Activated T-helper 1 cell treated with anti-CD3 and anti-CD28 coated beads, Interleukin-12 subunit alpha, Interleukin-12 subunit beta, Interleukin-2, Interleukin-4 antibody, amounts not matched to agents 30 ng/mL and 10 ng/mL and 1 ng/mL, durations not matched to agents 14 hours and 24 hours and 36 hours (primary cell): ENCODE measurements at places on chromosomes 2 and 18. TPM values are rescaled to one million over a fixed set of nuclear protein-coding genes. Genes with fewer than 3 reads are reported as not detected.

DNA sequence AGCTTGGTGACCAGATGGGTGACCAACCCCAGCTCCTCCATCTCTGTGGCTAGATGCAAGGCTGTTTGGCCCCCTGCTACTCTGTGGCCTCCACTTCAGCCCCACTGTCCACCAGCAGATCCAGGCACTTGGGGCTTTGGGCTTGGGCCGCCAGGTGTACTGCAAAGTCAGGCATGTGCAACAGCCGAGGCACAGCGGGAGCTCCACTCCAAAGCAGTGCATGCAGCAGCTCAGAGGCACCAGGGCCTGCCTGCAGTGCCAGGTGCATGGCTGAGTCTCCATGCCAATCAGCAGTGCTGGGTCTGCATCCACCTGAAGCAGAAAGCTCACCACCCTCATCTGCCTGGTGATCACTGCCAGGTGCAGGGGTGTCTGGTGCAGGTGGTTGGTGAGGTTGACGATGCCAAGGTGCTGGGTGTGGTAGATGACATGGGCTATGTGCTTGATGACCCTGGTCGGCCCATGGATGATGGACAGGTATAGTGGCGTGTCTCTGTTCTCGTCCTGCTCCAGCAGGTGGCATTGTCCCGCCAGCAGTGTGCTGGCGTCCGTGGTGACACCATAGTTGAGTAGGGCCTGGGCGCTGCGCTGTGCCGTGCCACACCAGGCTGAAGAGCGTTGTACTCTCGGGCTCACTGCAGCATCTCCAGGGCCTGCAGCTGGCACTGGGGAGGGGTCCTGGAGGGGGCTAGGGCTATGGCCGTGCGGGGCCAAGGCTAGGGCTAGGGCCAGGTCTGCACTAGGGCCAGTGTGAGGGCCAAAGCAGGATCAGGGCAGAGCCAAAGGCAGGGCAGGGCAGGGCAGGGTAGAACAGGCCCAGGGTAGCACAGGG is 1.0 kb upstream of the ANKRD62 start:
- DNase-seq = no peak

DNA sequence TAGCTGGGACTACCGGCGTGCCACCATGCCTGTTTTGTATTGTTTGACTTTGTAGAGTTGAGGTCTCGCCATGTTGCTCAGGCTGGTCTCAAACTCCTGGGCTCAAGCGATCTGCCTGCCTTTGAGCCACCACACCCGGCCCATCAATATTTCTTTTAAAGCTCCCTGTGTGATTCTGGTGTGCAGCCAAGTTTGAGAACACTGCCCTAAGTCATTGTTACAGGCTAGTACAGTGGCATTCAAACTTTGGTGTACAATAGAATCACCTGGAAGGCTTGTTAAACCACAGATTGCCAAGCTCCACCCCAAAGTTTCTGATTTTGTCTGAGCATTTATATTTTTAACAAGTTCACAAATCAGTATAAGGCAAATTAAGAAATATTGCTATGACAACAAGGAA is 99.9 kb downstream of the RBBP8 start:
- no peak for DNase-seq

- no peak for DNase-seq
Observed at GRCh38 chr2:2757764-2758163, 426.7 kb upstream of the MYT1L start.

- DNase-seq = no peak
Observed at GRCh38 chr2:651951-652373, 25.2 kb downstream of the TMEM18 start.

- no peak for DNase-seq
Observed at GRCh38 chr2:176784633-176785200, 427.9 kb upstream of the HNRNPA3 start.

DNA sequence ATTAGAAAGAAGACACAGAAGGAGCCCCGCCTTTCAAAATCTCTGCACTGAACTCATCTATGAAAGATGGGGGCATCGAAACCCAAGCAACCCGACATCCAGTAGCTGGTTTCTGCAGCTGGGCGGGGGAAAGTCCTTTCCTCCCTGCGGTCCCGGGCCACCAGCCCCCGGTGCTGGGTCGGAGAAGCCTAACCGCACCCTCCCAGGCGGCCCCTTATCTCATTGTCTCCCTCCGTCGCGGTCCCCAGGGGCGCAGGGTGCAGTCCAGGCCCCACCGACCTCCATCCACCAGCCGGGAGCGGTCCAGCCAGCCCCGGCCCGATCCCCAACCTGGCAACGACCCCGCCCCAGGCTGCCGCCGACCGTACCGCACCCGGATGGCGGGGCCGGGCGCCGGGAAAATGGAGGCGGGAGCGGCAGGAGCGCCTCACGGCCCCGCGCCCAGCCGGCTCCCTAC is 452 bp downstream of the RAPH1 start:
- peak; percentile 26 for DNase-seq

GRCh38 chr2:127574656-127575055 is 39.2 kb downstream of the MYO7B start:
- DNase-seq = no peak

PLGLB1 gene
- 0.59 and 1.1 TPM in 2 replicates for total RNA-seq

DAW1 gene
- not detected in 2 replicates for total RNA-seq

NBEAL1 gene
- total RNA-seq = 9.2 and 10.7 TPM in 2 replicates

ASXL3 gene
- total RNA-seq = not detected in 2 replicates

GNLY gene
- total RNA-seq = 141 and 152 TPM in 2 replicates

MAB21L4 gene
- total RNA-seq = not detected in 2 replicates
